ENCODE measurements at places on chromosomes 1 and 21. TPM values are rescaled to one million over a fixed set of nuclear protein-coding genes. Genes with fewer than 3 reads are reported as not detected.

Gene CR1L
- not detected for total RNA-seq

Gene GCSAML
- 0.10 TPM for total RNA-seq

Gene AIRE
- total RNA-seq, result not detected

Gene EXO1
- total RNA-seq, result 71.4 TPM

Gene SLAMF9
- total RNA-seq, result not detected

Gene APCS
- total RNA-seq, result not detected

Gene NDUFV3
- total RNA-seq, result 68.7 TPM

Gene FAM177B
- total RNA-seq, result not detected

Gene PATJ
- total RNA-seq, result 10.3 TPM

Gene TCHH
- not detected for total RNA-seq

Gene ICOSLG
- 1.2 TPM for total RNA-seq

Gene LINGO4
- not detected for total RNA-seq

Gene SV2A
- 32.2 TPM for total RNA-seq

Gene S100PBP
- total RNA-seq, result 20.4 TPM

Gene BACE2
- 46.6 TPM for total RNA-seq

Gene LAMC1
- total RNA-seq, result 190 TPM

Gene INSRR
- not detected for total RNA-seq

Gene RBM11
- total RNA-seq, result not detected

Gene RHBDL2
- 3.3 TPM for total RNA-seq

Gene KRTAP19-1
- not detected for total RNA-seq

Gene SPTA1
- not detected for total RNA-seq

Gene MAP3K7CL
- total RNA-seq, result 21.7 TPM

Gene LENEP
- not detected for total RNA-seq

Gene CHRM3
- 5.1 TPM for total RNA-seq

Gene ZMYND12
- not detected for total RNA-seq

Gene SLC1A7
- not detected for total RNA-seq

Gene ESRRG
- 0.02 TPM for total RNA-seq
